ENCODE measurements at places on chromosomes 2 and 18.

GRCh38 chr2:152925547-152926448, 207.4 kb downstream of the ARL6IP6 start:
- peak; percentile 1 for DNase-seq

GRCh38 chr2:152063325-152063924, 35.4 kb downstream of the CACNB4 start:
- no peak for DNase-seq

DNA sequence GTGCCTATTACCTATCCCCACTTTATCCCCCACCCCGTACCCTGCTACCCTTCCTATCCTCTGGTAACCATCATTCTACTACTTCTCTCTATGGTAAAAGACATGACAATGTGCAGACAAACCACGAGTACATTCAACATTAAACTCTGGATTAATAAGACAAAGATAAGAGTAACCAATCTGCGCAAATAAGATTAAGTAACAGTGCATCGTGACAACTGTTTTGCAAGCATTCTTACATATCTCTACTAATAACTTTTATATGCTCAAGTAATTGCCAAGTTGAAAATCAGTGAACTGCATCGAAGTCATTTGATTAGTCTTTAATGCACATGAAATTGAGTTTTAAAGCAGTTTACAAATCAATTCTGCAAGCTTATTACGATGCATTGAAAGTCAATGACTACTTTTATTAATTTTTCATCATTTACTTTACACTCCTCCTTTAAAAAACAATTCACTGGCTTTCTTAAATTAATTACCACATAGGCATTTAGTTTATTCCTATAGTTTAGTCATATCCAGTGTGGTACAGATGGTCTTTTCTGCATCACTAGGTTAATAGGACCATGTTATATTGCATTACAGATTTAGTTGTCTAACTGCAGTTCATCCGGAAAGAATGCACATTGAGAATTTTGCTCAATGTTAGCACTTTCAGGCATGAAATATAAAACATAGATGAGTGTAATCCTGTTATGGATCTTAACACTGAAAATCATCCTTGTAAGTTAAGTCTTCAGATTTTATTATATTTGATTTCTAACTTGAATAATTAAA, 178.1 kb downstream of the GCA start:
- DNase-seq: no peak

DNA sequence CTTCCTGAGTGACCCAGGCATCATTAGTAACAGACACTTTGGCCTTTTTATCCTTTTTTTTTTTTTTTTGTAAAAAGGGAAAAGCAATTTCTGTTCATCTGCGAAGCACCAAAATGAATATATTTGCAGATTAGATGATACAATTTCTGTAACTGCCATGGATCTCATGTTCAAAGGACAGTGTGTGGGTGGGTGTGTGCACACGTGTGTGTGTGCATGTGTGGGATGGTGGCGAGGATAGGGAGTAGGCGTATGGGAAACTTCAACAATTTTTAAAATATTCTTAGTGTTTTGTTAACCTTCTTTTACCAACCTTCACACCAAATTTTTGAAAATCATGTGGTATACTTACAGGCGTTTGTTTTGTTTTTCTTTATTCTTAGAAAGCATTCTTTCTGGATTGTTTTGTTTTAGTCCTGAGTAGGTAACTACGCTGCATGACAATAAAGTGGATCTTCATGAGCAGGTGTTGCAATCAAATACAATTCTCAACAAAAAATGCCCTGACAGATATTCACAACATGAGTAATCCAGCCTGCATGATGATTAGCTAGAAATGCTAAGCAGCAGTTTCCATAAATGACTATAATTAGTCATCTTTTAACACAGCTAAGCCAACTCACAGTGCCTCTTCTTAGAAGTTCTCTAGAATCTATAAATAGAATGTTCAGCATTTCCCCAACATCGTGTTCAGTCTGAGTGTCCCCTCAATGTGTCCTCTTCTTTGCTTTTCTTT, 53.5 kb upstream of the RMDN2 start:
- no peak for DNase-seq

DNA sequence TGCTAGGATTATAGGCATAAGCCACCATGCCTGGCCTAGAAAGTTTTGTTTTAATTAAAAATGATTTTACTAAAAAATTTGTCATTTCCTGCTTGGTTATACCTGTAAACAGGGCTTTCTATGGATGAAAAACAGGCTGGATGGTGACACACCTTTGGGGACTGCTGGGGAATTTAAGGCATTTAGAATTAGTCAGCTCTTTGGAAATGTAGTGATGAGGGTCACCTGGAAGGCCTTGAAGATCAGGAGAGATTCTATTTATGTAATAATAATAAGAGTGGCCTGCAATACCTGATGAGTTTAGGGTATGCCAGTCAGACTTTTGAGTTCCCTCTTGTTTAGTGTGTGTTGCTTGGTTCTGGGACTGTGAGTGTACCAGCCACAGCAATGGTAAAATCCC, 51.1 kb downstream of the RALBP1 start:
- no peak for DNase-seq

DNA sequence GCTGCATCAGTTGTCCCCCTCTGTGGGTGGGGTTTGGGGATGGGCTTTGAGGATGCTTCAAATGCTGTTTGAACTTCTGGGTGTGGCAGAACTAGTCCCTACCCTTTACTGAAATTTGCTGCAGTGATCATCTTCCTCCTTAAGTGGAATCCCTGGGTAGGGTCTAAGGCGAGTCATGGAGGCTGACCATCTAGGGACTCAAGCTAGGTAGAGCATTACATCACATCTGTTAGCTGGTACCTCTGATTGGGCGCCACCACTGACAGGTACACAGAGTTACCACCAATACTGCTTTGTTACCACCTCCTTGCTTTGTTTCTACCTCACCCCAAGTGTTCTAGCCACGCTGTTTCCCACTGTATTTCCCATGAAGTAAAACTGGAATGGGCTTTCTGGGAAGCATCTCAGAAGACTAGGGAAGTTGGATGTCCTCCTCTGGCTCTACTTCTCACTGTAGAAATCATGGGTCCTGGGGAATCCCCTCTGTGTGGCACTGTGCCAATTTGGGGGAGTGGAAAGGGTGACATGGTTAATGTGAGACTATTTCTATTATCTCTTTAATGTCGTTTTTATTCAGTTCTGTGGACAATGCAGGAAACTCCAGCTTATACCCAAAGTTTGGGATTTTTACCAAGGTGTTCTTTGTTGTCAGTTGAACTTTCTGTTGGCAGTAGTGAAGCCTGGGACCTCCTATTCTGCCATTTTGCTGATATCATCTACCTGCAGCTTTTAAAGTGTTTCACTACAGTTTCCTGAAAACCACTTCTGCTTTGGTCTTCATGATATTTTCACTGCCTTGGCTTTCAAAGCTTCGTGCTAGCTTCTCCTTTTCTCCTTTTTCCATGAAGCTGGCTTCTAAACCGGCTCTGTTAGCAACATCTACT, 14.5 kb upstream of the SULT1C4 start:
- DNase-seq: no peak

DNA sequence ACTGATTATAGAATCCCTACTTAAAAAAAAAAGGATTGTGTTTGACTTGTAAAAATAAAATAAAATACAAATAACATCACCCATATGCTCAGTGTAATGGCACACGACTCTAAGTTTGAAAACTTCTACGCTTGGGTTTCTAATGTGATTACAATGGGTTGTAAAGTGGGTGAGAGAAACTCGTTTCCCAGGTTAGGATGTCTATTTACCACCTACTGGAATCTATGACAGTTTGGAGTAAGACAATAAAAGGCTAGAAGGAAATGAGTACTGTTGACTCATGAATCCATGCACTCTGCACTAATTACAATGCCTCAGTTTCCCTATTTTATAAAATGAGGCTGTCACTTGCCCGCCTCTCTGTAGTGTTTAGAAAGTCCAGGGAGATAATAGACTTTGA, 204.2 kb upstream of the FBXO11 start:
- DNase-seq: no peak

DNA sequence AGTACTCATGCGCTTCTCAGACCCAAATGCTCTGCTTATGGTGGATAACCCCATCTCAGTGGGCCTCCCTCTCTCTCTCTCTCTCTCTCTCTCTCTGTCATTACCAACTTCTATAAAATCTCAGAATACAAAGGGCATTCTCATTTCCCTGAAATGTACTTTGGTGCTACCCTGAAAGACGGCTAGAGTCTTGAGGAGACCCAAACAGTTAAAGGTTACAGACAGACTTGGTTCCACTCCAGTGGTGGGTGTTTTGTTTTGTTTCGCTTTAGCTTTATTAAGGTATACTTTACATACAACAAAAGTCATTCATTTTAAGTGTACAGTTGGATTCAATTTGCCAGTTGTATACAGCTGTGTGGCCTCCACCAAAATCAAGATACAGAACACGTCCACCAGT, 60.9 kb downstream of the BCL11A start:
- no peak for DNase-seq

DNA sequence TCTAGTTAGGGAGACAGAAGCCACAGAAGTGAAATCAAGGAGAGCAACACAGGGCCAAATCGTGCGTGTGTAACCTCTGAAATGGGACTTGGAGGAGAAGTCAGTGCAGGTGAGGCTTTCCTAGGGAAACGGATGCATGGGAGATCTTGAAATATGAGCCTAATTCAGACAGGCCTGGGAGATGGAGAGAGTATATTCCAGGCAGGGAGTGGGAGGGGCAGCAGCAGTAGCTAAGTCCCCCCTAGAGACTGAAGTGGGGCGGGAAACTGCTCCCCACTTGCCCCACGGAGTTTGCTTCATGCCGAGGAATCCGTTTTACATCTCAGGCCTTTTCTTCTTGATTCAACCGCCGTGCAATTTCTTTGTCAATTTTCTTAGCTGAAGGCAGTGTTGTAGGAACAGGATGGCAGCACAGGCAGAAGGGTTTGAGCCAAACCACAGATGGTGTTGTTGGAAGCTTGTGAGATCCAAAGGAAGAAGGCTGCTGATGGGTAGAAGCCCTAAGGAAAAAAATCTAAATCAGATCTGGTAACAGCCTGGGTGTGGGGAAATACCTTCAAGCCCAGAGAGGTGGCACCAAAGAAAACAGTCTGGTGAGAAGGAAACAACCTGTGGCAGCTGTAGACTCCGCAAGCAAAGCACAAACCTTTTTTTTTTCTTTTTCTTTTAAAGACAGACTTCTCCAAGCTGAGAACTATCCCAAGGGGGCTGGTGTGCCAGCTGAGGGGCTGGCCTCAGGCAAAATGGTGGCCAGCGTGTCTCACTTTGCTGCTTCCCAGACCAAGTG, 40.2 kb downstream of the EPAS1 start:
- DNase-seq: no peak

GRCh38 chr2:229343661-229344060, 72.6 kb upstream of the PID1 start:
- no peak for DNase-seq

DNA sequence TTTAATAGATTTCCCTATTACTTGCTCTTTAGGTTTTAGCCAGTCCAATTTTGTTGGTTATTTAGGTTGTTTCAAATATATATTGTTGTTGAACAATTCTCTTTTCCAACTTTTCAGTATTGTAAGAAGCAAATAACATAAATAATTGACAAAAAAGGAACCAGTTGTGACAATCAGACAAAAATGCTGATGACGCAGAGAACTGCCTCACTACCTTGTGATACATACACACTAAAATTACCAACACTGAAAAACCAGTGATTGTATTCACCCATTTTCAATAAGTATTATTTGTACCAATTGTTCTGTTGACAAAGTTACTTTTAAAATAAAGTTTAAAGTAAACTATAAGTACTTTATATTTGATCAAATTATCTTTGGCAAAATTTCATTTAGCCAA, 43.1 kb upstream of the NABP1 start:
- DNase-seq: no peak

DNA sequence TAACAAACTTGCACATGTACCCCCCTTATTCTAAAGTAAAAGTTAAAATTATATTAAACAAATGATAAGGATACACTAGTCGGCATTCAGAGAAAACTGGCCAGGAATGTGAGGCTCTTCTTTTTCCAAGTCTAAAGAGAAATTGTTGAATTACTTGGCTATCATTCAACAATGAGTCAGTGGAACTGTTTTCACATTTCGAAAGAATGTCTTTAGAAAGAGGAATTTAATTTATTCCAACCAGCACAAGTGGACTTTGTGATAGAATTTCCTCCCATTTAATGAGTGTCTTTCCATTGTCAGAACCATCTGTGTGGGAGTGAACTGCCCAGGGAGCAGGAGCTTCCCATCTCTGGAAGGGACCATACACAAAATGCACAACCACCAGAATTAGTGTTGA, 792.2 kb downstream of the EPHA4 start:
- DNase-seq: no peak

DNA sequence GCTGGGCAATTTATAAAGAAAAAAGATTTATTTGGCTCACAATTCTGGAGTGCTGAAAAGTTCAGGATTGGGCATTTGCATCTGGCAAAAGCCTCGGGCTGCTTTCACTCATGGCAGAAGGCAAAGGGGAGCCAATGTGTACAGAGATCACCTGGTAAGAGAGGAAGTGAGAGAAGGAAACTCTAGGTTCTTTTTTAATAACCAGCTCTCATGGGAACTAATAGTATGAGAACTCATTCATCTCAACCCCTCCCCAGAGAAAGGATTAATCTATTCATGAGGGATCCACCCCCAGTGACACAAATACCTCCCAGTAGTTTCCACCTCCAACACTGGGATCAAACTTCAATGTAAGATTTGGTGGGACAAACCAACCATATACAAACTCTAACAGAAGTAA, 129.0 kb downstream of the EVA1A start:
- no peak for DNase-seq

- no peak for DNase-seq
Observed at GRCh38 chr2:42722320-42723190, 41.4 kb downstream of the OXER1 start.

- no peak for DNase-seq
Observed at GRCh38 chr2:102724016-102724490, 37.8 kb upstream of the TMEM182 start.

DNA sequence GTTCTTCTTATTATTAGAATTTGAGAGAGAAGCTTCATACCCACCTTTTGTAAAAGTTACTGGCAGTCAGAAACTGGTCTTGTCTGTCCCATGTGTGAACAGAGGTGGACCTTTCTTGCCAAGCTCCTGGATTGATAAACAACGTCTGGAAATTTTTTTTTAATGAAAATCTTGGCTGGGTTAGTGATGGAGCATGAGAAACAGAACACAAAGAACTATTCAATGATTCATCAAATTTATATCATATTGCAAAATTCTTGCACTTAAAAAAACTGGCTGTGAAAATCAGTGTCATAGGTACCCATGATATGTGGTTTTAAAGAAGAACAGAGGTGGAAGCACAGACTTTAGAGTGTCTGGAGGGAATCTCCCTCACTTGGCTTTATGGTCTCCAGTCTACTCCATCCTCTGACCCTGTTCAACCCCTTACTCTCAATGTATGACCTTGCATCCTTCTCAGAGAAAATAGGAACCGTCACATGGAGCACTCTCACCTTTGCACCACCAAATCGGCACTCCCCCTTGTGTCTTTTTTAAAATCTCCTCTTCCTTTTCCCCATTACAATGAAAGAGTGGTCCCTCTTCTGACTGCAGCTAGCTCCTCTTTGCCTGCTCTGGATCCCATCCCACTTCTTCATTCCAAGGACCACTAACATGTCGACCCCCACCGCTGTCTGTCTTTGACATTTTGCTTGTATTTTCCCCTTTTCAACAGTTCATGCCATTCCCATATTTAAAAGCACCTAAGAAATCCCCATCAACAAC, 58.2 kb downstream of the COPS8 start:
- no peak for DNase-seq

- no peak for DNase-seq
Observed at GRCh38 chr2:180970016-180970415, 10.4 kb upstream of the UBE2E3 start.
